ENCODE measurements at places on chromosomes 16 and 17. TPM values are rescaled to one million over a fixed set of nuclear protein-coding genes. Genes with fewer than 3 reads are reported as not detected.

Gene COASY
- total RNA-seq, result 95.4 TPM

DNA sequence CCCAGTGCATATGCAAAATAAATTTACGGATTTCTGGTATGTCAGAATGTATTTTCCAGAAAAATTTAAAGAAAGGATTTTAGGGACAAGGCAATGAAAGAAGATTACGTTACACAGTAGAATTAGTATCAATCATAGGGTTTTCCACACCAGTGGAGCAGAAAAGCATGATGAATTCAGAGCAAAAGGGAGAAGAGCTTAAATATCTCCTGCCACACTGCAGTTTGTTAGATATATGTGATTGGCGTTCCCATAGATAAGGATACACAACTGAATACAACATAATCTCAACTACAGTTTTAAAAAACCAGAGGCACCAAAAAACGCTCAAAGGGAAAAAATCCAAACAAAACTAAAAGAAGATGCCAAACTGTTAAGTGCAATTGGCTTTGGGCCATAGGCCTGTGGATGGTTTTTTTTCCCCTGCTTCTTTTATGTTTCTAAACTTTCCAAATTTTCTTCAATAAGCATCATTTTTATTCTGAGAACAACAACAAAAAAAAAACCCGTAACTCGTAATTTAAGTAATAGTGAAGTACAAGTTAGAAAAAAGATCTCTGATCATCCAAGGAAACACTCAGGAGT is 22.3 kb downstream of the MARF1 start:
- peaks cover 55% of the 10 kb centered on the region for H3K36me3 ChIP-seq
- no peaks in the 10 kb centered on the region for H3K4me1 ChIP-seq
- no peak for DNase-seq
- no peaks in the 10 kb centered on the region for H3K27me3 ChIP-seq
- no peak overlapping the region for H3K4me3 ChIP-seq
- H3K27ac ChIP-seq, result no peak overlapping the region

Gene GCGR
- not detected for total RNA-seq

- H3K4me1 ChIP-seq, result peaks cover 57% of the 10 kb centered on the region
- no peak overlapping the region for H3K27ac ChIP-seq
- no peaks in the 10 kb centered on the region for H3K36me3 ChIP-seq
These were observed 12.8 kb upstream of the CCL8 start for GRCh38 chr17:34306466-34306865.

Gene SYCE1L
- 5.1 TPM for total RNA-seq

GRCh38 chr16:19861133-19861532 is 23.5 kb downstream of the GPRC5B start:
- H3K4me1 ChIP-seq, result no peaks in the 10 kb centered on the region
- H3K27ac ChIP-seq, result no peak overlapping the region
- no peaks in the 10 kb centered on the region for H3K36me3 ChIP-seq
- no peak for DNase-seq
- no peak overlapping the region for H3K4me3 ChIP-seq

DNA sequence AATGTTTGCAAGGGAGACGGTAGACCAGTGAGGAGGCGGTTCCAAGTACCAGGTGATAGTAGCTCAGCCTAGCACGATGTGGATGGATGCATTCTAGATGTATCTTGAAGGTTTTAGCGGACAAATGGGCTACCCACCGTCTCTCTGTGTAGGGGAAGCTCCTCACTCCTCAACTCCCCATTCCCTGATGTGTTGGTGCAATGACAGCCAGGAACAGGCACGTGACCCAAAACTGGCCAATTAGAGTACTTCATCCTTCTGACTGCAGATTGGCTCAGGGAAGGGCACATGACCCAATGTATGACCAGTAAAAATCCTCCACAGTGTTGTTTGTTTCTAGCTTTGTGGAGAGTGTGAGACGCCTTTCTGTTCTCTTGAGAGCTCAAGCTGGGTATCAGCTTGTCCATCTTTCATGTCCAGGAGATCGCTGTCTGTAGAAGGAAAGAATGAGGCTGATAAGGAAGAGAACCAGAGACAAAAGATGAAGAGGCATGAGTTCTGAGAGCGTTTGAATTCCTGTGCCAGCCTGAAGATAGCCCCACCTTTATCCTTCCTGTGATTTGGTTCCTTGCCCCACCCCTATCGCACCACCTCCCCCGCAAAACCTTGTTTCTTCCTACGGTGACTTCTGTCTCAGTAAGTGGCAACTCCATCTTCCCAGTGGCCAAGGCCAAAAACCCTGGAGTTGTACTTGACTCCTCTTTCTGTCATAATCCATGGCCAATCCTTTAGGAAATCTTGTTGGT is 2.3 kb upstream of the BORCS6 start:
- H3K36me3 ChIP-seq, result no peaks in the 10 kb centered on the region
- H3K27me3 ChIP-seq, result no peaks in the 10 kb centered on the region
- no peak overlapping the region for H3K27ac ChIP-seq
- H3K4me3 ChIP-seq, result no peak overlapping the region
- DNase-seq, result peak; percentile 73

Gene ZNF207
- 268 TPM for total RNA-seq

Gene TNS4
- 15.5 TPM for total RNA-seq

DNA sequence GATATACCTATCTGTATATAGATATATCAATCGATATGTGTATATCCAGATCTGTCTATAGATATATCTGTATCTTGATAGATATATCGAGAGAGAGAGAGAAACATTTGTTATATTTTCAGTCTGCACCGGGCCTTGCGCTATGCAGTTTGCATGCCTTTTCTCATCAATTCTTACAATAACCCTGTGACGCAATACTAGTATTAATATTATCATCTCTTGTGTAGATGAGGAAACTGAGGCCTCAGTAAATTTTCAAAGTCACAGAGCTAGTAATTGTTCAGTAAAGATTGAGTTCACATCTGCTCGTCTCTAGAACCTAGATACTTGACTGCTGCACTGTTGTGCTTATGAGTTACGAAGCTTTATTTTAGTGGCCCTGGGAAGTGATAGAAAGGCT is 77.6 kb downstream of the NF1 start:
- H3K4me3 ChIP-seq, result no peak overlapping the region
- H3K27me3 ChIP-seq, result no peaks in the 10 kb centered on the region
- no peaks in the 10 kb centered on the region for H3K4me1 ChIP-seq
- no peak for DNase-seq
- no peak overlapping the region for H3K27ac ChIP-seq
- H3K36me3 ChIP-seq, result no peaks in the 10 kb centered on the region

- DNase-seq, result no peak
- peaks cover 1% of the 10 kb centered on the region for H3K27me3 ChIP-seq
- H3K36me3 ChIP-seq, result no peaks in the 10 kb centered on the region
- H3K27ac ChIP-seq, result no peak overlapping the region
These were observed 140.3 kb downstream of the CCT6B start for GRCh38 chr17:34820922-34821321.

Gene KRTAP4-1
- total RNA-seq, result not detected

DNA sequence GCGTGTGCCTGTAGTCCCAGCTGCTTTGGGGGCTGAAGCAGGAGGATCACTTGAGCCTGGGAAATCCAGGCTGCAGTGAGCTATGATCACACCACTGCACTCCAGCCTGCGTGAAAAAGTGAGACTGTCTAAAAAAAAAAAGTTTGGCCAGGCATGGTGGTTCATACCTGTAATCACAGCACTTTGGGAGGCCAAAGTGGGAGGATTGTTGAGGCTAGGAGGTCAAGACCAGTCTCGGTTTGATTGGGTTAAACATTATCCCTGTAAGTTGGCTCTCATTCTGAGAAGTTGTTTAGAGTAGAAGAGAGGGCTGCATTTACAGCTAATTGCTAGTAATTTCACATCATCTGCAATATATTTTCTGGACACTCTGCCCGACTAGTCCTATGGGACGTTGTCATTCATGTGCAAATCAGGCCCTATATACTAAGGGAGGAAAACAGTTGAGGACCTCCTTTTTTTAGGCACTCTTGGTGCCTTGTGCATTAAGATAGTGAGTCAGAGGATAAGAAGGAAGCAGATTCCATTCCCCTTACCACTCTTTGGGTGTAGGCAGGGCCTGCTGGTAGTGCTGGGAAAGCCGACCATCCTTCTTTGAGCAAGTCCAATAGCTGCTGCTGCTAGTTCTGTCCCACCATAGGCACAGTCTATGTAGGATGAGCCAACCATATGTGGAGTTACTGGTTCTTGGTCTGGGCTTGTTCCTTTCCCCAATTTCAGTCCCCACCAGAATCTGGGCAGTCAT is 18.7 kb downstream of the HMOX2 start:
- H3K4me3 ChIP-seq, result no peak overlapping the region
- H3K36me3 ChIP-seq, result peaks cover 26% of the 10 kb centered on the region
- no peak overlapping the region for H3K27ac ChIP-seq
- H3K4me1 ChIP-seq, result peaks cover 51% of the 10 kb centered on the region
- H3K27me3 ChIP-seq, result no peaks in the 10 kb centered on the region

Gene FA2H
- not detected for total RNA-seq

- peaks cover 7% of the 10 kb centered on the region for H3K27me3 ChIP-seq
- no peak for DNase-seq
- no peaks in the 10 kb centered on the region for H3K4me1 ChIP-seq
- H3K27ac ChIP-seq, result no peak overlapping the region
These were observed 14.9 kb upstream of the NKD1 start for GRCh38 chr16:50533317-50533716.

GRCh38 chr17:81482673-81483072 is 29.9 kb downstream of the ACTG1 start:
- peaks cover 34% of the 10 kb centered on the region for H3K27me3 ChIP-seq
- no peaks in the 10 kb centered on the region for H3K4me1 ChIP-seq
- H3K27ac ChIP-seq, result no peak overlapping the region
- peak overlapping the region; percentile 2 for H3K4me3 ChIP-seq
- no peaks in the 10 kb centered on the region for H3K36me3 ChIP-seq

Gene NAGS
- total RNA-seq, result 0.60 TPM

Gene SLC9A5
- 5.1 TPM for total RNA-seq
